ENCODE measurements at places on chromosomes 2 and 18. TPM values are rescaled to one million over a fixed set of nuclear protein-coding genes. Genes with fewer than 3 reads are reported as not detected.

POTEI gene
- total RNA-seq, result under 0.01 TPM

DNMT3A gene
- 10.4 TPM for total RNA-seq

ITGA4 gene
- total RNA-seq, result 86.3 TPM

DOCK10 gene
- 35.0 TPM for total RNA-seq

PARD6G gene
- total RNA-seq, result 2.8 TPM

LPIN1 gene
- total RNA-seq, result 26.8 TPM

KCNG2 gene
- total RNA-seq, result 0.19 TPM

TCF23 gene
- total RNA-seq, result not detected

Measured in regular cardiac myocyte (primary cell).